Stimulated activated CD4-positive, alpha-beta T cell treated with anti-CD3 and anti-CD28 coated beads, Interleukin-2, amount 100 ng/mL, for 48 hours (primary cell): ENCODE measurements at places on chromosomes 7 and 10.

DNA sequence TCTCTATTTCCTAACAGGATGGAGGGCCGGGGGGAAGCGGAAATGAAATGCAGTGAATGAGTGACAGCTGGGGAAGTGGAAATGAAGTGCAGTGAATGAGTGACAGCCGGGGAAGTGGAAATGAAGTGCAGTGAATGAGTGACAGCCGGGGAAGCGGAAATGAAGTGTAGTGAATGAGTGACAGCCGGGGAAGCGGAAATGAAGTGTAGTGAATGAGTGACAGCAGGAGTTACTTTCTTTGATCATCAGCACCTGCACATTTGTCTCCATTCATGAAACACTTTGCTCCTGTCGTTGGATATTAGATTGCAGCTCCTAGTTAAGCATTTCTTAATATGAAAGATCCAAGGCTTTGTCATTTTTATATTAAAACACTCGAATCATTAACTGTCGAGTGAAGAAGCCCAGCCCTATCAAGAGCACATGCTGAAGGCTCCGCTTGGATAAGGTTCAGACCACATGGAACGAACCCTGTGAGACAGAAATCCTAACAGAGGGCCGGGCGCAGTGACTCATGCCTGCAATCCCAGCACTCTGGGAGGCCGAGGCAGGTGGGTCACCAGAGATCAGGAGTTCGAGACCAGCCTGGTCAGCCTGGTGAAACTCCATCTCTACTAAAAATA lies 406.0 kb upstream of the ADARB2 start:
- DNase-seq: no peak

GRCh38 chr10:119742947-119743648 lies 17.2 kb downstream of the INPP5F start:
- no peak for DNase-seq

- DNase-seq: no peak
Observed at GRCh38 chr10:33189808-33190207, 144.7 kb downstream of the NRP1 start.

GRCh38 chr7:25779002-25779546 lies 372.9 kb upstream of the NFE2L3 start:
- no peak for DNase-seq

- no peak for DNase-seq
Observed at GRCh38 chr10:84608126-84608525, 279.7 kb downstream of the CCSER2 start.

GRCh38 chr10:110312206-110312605 lies 7.5 kb upstream of the SMNDC1 start:
- no peak for DNase-seq

- DNase-seq: no peak
Observed at GRCh38 chr7:140680886-140681285, 8.1 kb downstream of the ADCK2 start.

- no peak for DNase-seq
Observed at GRCh38 chr10:122850705-122851640, 5.3 kb upstream of the CUZD1 start.

DNA sequence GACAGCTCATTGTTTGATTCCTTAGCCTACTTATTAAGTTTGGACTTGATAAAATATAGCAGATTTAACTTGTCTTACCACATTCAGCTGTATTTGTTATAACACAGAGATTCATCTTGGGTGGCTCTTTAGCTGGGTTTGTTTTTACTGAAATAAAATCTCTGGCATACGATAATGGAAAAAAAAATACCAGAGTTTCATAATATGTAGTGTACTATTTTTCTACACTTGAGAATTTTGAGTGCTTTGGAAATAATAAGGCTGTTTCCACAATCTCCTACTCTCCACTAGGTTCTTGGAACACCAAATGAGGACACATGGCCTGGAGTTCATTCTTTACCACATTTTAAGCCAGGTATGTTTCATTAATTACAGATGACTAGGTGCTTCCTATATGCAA lies 218.6 kb upstream of the FZD1 start:
- no peak for DNase-seq

DNA sequence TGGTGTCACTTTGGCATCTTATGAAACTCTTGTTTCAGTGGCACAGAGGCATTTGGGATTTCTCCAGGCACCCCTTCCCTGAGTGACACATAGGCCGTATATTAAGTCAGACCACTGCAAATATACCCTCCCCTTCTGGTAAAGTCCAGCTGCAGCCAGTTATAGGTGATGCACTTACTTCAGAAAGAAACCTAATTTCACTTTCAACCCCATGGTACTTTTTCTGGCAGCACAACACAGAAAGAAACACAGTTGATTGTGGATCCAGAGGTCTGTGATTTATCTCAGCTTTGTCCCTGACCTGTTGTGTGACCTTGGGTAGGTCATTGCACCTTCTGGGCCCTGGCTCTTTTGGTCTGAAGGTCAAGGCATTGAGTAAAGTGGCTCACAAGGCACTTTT lies 173.2 kb downstream of the BUB3 start:
- DNase-seq: no peak

DNA sequence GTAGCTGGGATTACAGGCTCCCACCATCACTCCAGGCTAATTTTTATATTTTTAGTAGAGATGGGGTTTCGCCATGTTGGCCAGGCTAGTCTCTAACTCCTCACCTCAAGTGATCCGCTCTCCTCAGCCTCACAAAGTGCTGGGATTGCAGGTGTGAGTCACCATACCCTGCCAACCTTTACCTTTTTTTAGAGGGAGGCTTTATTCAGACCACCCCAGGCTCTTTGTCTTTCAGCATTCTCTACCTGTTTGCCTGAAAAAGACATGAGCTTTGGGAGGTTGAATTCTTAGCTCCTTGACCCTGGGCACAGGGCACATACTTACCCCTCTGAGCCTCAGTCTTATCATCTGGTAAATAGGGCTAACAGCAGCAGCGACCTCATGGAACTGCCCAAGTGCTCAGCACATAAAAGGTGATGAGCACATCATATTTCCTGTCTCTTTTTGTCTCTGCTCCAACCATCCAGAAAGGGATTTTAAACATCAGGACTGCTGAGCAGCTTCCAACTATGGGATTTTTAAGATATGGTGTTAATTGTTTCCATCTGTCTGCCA lies 17.0 kb downstream of the FRMPD2 start:
- DNase-seq: no peak

- peak; percentile 18 for DNase-seq
Observed at GRCh38 chr10:96090463-96090800, 39.7 kb upstream of the ZNF518A start.

- DNase-seq: no peak
Observed at GRCh38 chr7:26859720-26860119, 4.7 kb downstream of the SKAP2 start.

DNA sequence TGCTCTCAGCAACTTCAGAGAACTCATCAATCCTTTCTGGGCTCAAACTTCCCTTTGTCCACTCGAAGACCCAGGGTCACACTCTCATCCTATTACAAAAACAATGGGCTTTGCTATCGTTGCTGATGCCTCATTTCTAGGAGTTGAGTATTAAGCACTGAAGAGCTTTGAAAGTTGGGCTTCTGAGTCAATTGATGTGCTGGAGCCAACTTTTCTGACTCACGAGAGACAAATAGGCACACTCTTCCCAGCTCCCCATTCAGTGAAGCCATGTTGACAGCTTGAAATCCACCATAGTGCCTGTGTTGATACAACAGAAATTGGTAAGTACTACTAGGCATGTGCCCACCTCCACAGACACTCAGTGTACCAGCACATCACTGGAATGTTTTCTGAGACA lies 97.5 kb upstream of the PRSS58 start:
- no peak for DNase-seq
